Natural killer cell (primary cell): ENCODE measurements at places on chromosomes 2 and 18. TPM values are rescaled to one million over a fixed set of nuclear protein-coding genes. Genes with fewer than 3 reads are reported as not detected.

- H3K27me3 ChIP-seq = no peaks in the 10 kb centered on the region
- H3K36me3 ChIP-seq = no peaks in the 10 kb centered on the region
- H3K4me3 ChIP-seq = no peak overlapping the region
- DNase-seq = no peak
- H3K4me1 ChIP-seq = no peaks in the 10 kb centered on the region
Measured at GRCh38 chr18:57793302-57793986, 9.7 kb downstream of the ATP8B1 start.

The KHK gene
- total RNA-seq = 3.8 TPM

- DNase-seq = no peak
- H3K27me3 ChIP-seq = no peaks in the 10 kb centered on the region
- no peaks in the 10 kb centered on the region for H3K4me1 ChIP-seq
- H3K36me3 ChIP-seq = no peaks in the 10 kb centered on the region
- no peak overlapping the region for H3K27ac ChIP-seq
Measured at GRCh38 chr2:39535636-39536185, 98.6 kb upstream of the MAP4K3 start.

- no peak for DNase-seq
- H3K36me3 ChIP-seq = no peaks in the 10 kb centered on the region
- H3K4me1 ChIP-seq = no peaks in the 10 kb centered on the region
- H3K27ac ChIP-seq = no peak overlapping the region
- H3K27me3 ChIP-seq = no peaks in the 10 kb centered on the region
Measured at GRCh38 chr2:236919209-236919608, 166.5 kb upstream of the COPS8 start.

- DNase-seq = no peak
- no peak overlapping the region for H3K4me3 ChIP-seq
- H3K4me1 ChIP-seq = no peaks in the 10 kb centered on the region
Measured at GRCh38 chr2:208175840-208176153, 12.4 kb upstream of the CRYGA start.
